ENCODE measurements at places on chromosomes 3 and 15.

DNA sequence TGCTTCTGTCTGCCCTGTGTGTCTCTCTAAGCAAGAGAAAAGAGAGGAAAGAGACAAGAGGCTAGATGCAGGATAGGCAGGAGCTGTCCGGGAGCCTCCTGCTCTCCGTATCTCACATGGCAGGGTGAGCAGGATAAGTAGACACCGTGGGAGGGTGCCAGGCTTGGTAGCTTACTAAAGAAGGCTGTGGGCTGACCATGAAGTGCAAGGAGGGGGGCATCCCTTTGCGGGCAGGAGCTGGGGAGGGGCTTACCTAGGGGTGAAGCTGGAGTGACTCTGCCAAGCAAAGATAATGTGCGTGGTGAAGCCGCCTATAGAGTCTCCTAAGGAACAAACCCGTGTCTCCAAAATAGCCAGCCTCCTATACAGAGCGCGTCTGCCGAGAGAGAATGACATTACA, 33.7 kb upstream of the TMC3 start:
- DNase-seq, result no peak

DNA sequence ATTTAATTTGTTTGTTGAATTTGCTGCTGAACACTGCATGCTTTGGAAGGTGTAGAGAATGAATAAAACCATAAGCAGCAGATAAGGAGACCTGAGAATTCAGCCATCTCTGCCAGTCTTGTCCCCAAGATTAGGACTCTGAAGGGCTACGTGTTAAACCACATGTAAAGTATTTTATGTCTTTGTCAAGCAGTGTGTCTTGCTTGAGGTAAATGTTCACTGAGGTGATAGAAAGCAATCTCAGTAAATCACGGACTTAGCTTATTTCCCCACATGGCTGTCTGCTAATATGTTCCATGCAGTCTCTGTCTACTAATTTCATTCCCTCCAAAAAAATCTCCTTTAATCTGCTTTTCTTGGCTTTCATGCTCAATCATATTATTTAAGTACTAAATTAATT, 467.1 kb downstream of the RAP2B start:
- DNase-seq, result no peak

DNA sequence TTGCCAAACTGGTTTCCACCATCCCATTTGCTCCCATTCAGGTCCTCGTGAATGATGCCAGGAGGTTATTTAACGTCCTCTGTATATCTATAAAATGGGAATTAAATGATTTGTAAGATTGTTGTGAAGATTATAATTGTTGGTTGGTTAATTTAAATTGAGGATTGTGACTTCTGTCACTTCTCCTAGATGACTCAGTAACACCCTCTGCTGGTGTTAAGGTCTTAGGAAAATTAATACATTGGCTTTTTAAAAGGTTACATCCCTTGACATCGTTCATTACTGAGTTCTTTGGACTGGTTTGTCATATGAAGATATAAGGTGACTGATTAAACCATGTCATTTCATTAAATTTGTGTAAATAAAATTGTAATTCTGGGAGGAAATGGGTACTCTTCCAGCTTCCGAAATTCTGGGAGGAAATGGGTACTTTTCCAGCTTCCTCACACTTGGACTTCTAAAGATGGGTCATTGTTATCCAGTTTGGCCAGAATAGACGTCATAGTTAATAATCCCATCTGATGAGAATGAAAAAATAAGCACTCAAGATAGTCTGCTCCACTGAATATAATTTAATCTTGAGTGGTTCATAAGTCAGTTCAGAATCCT, 33.3 kb upstream of the PAQR5 start:
- DNase-seq, result no peak

GRCh38 chr3:69531576-69532546, 146.0 kb upstream of the FRMD4B start:
- DNase-seq, result no peak

GRCh38 chr3:195165790-195166189, 105.2 kb downstream of the XXYLT1 start:
- no peak for DNase-seq

DNA sequence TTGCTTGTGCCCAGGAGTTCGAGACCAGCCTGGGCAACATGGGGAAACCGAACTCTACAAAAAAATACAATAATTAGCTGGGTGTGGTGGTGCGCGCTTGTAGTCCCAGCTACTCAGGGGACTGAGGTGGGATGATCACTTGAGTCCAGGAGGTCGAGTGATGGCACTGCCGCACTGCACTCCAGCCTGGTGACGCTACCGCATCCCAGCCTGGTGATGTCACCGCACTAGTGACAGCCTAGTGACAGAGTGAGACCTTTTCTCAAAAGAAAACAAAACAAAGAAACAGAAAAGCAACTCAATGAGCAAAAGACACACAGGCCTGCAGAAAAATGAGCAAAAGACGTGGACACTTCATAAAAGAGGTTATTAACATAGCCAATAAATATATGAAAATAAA, 19.9 kb upstream of the SYNM start:
- no peak for DNase-seq

DNA sequence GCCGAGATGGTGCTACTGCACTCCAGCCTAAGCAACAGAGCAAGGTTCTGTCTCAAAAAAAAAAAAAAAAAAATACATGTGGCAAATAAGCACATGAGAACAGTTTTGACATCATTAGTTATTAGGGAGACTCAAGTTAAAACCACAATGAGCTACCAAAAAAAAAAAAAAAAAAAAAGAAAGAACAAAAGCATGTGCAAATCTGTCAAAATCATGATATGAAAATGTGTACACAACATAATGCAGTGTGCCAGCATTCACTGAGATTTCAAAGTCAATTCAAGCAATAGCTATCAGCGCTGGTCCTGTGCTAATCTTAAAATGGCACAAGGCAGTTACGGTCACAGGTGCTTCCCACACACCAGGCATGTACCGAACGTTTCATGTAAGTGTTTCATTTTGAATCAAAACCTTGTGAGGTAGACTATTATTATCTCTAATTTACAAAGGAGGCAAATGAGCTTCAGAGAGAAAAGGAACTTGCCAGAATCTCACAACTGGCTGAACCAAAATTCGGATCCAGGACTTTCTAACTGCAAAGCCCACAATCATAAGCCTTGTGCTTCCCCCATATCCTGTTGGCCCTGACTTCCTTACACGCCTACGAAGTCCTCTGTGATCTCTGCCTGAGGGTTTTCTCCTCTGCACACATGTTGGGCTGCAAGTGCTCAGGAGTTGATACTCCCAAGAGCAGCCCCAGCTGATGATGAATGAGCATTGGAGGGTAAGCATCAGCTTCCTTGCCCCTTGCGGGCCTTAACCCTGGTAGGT, 200.1 kb upstream of the PROK2 start:
- no peak for DNase-seq

GRCh38 chr15:64536244-64536836, 76.0 kb downstream of the ZNF609 start:
- DNase-seq, result no peak

GRCh38 chr3:87627316-87627715, 350.9 kb upstream of the POU1F1 start:
- no peak for DNase-seq

- peak; percentile 47 for DNase-seq
These were observed 515.6 kb upstream of the SGO1 start for GRCh38 chr3:20701641-20702040.

GRCh38 chr3:173502983-173503568, 105.5 kb downstream of the NLGN1 start:
- peak; percentile 27 for DNase-seq

- no peak for DNase-seq
These were observed 79.1 kb upstream of the TUSC7 start for GRCh38 chr3:116630494-116630893.

DNA sequence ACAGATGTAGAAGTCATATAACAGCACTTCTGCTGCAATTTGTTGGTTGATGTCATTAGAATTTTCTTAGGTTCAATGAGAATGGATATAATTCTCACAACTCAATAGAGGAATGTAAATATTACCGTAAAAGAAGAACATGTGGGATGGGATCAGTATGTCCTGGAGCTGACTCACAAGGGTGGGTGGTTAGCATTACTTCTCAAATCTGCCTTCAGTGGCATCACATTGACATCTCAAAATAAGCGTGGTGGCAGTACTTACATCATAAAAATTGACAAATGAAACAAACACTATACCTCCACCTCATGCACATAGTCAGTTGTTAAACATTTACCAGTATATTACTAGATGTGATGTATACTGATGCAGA, 1068.0 kb upstream of the CADM2 start:
- no peak for DNase-seq

GRCh38 chr15:77168616-77169015, 97.7 kb upstream of the TSPAN3 start:
- no peak for DNase-seq

GRCh38 chr3:195269375-195270078, 1.4 kb downstream of the XXYLT1 start:
- no peak for DNase-seq

- no peak for DNase-seq
These were observed 379.9 kb upstream of the RBMS3 start for GRCh38 chr3:28901018-28901417.

- no peak for DNase-seq
These were observed 119.4 kb upstream of the CGNL1 start for GRCh38 chr15:57256939-57257338.

GRCh38 chr3:48518069-48518468, 14.1 kb upstream of the SHISA5 start:
- DNase-seq, result no peak

- no peak for DNase-seq
These were observed 8.3 kb upstream of the EPHA3 start for GRCh38 chr3:89098964-89099585.

GRCh38 chr3:181417748-181418147, 294.0 kb upstream of the SOX2 start:
- DNase-seq, result no peak

GRCh38 chr15:89143503-89144162, 55.4 kb downstream of the ABHD2 start:
- DNase-seq, result peak; percentile 61

DNA sequence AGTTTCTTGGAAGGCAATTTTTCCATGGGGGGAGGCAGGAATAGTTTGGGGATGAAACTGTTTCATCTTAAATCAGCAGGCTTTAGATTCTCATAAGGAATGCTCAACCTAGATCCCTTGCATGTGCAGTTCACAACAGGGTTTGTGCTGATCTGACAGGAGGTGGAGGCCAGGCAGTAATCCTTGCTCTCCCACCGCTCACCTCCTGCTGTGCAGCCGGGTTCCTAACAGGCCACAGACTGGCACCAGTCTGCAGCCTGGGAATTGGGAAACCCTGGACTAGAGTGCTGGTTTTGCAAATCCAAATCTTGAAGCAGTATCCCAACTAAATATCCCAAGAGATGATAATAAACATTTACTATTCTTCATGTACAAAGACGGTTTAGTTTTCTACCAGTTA, 256.3 kb upstream of the TMCO5A start:
- DNase-seq, result no peak

- no peak for DNase-seq
These were observed 67.5 kb upstream of the SLC6A6 start for GRCh38 chr3:14334936-14335335.
